Progenitor cell of endocrine pancreas (in vitro differentiated cells): ENCODE measurements at places on chromosomes 11 and 22. TPM values are rescaled to one million over a fixed set of nuclear protein-coding genes. Genes with fewer than 3 reads are reported as not detected.

OR5B21 gene
- total RNA-seq = not detected in 2 replicates

DNA sequence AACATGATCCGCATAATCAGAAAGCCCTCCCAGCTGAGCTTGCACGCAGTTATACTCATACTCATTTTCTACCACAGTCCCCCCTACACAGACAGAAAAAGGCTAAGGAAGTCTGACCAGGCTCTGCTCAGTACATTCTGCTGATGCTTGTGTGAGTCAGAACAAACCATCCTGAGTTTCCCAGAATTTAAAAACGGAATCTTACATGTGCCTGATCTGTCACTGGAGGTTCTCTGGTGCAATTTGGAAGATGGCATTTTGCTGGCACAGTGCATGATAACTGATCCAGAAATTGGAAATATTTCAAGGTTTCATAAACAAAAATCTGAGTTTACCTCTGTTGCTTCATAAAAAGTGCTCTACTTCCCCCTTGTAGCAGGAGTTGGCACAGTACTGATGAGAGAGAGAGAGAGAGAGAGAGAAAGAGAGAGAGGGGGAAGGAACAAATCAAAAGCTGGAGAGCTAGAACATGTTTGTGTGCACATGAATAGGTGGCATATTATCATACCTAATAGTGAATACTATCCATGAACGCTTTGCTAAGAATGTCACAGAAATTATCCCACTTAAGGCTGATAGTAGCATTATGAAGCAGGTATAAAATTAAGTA is 1085.3 kb downstream of the DLG2 start:
- no peaks in the 10 kb centered on the region for H3K36me3 ChIP-seq
- peaks cover 5% of the 10 kb centered on the region for H3K27me3 ChIP-seq
- peaks cover 8% of the 10 kb centered on the region for H3K4me1 ChIP-seq

- no peaks in the 10 kb centered on the region for H3K36me3 ChIP-seq
- peaks cover 3% of the 10 kb centered on the region for H3K27me3 ChIP-seq
- H3K4me1 ChIP-seq = peaks cover 21% of the 10 kb centered on the region
Observed at GRCh38 chr11:57358543-57358961, 20.4 kb downstream of the P2RX3 start.

DNA sequence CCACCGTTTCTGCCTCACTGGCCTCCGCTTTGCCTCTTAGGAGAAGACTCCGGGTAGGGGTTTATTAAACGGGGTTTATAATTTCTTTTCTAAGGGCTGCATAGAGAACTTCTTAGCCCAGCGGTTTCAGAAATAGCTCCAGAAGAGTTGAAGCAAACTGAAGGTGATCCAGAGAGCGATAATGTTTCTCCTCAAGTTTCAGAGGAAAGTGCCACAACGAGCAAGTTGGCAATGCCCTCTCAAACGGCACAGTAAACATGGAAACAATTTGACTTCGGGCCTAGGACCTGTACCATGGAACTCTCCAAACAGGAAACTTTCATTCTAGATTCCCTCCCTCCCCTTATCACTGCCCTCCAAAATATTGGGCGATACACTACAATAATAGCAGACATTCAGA is 1.0 kb downstream of the ADSL start:
- no peak for DNase-seq
- no peaks in the 10 kb centered on the region for H3K27me3 ChIP-seq
- peaks cover 13% of the 10 kb centered on the region for H3K4me1 ChIP-seq
- peak overlapping the region; percentile 99 for H3K27ac ChIP-seq
- peak overlapping the region; percentile 99 for H3K4me3 ChIP-seq
- H3K36me3 ChIP-seq = peaks cover 3% of the 10 kb centered on the region

GRCh38 chr11:126781942-126782341 is 218.6 kb downstream of the KIRREL3 start:
- no peaks in the 10 kb centered on the region for H3K4me1 ChIP-seq
- no peak overlapping the region for H3K4me3 ChIP-seq
- peaks cover 85% of the 10 kb centered on the region for H3K27me3 ChIP-seq
- DNase-seq = no peak
- no peak overlapping the region for H3K27ac ChIP-seq
- no peaks in the 10 kb centered on the region for H3K36me3 ChIP-seq
